Stimulated activated CD8-positive, alpha-beta memory T cell treated with anti-CD3 and anti-CD28 coated beads, Interleukin-7, amount 100 ng/mL, for 4 hours (primary cell): ENCODE measurements at places on chromosomes 7 and 10.

- no peak for DNase-seq
These were observed 356.6 kb downstream of the SH2D4B start for GRCh38 chr10:80894311-80894791.

- no peak for DNase-seq
These were observed 177.6 kb downstream of the GNAI1 start for GRCh38 chr7:80312139-80312661.

GRCh38 chr10:51233337-51234100, 159.2 kb downstream of the PRKG1 start:
- DNase-seq = no peak

DNA sequence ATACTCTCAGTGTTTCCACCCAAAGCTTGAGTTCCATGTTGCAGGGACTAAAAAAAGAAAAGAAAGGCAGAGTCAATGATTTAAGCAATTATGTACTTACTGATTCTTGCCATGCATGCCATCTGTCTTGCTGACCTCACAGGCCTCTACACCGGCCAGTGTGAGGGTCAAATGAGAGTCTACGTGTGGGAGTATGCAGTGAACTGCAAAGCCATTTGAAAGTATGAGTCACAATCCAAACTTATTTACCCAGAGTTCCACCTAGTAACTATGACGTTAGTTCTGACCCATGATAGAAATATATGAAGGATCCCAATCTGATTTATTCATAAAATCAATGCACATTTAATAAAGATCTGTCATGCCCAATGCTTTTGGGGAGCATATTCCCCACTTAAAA, 26.5 kb downstream of the PDE1C start:
- no peak for DNase-seq

DNA sequence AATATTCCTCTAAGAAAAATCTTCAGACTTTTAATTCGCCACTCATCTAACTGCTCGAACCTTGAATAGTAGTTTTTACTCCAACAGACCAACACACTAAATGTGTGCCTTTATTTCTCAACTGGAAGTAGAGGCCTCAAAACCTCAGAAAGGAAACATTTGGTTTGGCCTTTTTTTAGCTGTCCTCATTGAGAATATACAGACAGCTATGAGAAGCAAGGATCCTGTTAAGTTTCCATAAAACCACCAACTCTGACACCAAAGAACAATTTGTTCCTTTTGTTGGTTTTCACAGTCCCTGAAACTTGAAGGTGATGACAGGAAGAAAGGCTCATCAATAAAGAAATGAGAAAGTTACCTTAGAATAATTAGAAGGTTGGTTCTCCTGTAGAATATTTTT, 199.2 kb upstream of the MEOX2 start:
- DNase-seq = no peak

DNA sequence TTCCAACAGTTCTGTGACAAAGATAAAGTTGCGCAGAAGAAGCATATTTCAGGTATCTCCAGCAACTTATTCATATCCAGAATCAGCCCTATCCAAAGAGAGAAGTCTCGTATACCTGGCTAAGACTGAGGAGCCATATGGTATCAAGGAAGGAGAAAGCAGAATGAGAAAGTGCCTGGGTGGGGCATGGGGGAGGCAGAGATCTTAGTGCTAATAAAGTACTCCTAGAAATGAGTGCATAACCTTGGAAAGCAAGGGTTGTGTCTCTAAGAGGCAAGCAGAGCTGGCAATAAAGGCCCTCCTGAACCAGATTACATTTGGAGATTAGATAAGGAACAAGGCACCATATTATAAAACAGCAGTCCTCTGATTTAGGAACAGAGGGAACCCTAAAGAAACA, 12.7 kb downstream of the TASOR2 start:
- no peak for DNase-seq

DNA sequence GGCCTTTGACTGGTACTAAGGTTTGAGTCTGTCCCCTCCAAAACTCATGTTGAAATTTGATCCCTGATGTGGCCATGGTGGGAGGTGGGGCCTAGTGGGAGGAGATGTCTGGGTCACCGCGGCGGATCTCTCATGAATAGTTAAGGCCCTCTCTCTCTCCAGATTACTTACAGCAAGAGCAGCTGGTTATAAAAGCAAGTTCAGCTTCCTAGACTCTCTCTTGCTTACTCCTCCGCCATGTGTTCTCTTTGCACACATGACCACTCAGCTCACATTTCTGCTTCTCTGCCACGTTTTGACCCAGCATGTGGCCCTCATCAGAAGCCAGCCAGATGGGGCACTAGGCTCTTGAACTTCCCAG, 29.9 kb upstream of the ZMIZ1 start:
- DNase-seq = no peak

- no peak for DNase-seq
These were observed 88.4 kb upstream of the PPIF start for GRCh38 chr10:79258894-79259293.

GRCh38 chr10:86319676-86320075, 46.9 kb downstream of the GRID1 start:
- DNase-seq = no peak

- DNase-seq = no peak
These were observed 587.8 kb upstream of the POM121L12 start for GRCh38 chr7:52447581-52448180.
